ENCODE measurements at places on chromosomes 7 and 10.

DNA sequence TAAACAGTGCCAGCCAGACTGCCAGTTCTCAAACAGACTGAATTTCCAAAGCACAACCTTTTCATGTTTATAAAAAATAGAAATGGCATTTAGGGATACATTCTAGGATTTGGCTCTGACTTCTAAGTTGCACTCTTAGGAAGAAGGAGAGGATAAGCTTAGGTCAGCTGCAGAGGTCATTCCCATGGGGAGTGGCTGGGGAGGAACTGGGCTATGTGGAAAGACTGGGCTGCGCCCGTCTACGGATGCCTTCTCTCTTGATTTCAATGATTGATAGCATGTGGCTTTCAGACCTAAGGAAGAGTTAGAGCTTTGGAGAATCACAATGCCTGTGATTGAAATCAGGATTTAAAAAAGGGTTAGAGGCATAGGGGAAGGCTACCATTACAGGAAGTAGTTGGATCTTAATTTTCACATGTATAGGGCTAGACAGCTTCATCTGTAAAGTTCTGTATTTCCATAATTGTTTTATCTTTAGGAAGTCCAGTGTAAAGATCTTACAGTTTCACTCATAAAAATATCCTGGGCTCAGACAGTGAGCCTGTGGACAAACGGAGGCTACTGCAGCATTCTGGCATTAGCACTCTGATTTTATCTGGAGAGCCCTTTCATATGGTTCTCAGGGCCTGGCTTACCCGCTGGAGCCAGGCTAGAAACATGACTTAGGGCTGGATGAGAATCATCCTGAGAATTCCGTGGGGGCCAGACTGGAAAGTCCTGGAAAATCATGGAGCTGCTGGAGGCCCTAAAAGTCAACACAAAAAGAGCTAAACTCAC is 29.5 kb downstream of the NUDT5 start:
- DNase-seq = no peak

GRCh38 chr10:30759423-30759822 is 129.9 kb upstream of the LYZL2 start:
- no peak for DNase-seq

- no peak for DNase-seq
Measured at GRCh38 chr7:97130417-97131139, 13.1 kb downstream of the SDHAF3 start.

- no peak for DNase-seq
Measured at GRCh38 chr7:108200326-108200725, 70.2 kb upstream of the LAMB4 start.

DNA sequence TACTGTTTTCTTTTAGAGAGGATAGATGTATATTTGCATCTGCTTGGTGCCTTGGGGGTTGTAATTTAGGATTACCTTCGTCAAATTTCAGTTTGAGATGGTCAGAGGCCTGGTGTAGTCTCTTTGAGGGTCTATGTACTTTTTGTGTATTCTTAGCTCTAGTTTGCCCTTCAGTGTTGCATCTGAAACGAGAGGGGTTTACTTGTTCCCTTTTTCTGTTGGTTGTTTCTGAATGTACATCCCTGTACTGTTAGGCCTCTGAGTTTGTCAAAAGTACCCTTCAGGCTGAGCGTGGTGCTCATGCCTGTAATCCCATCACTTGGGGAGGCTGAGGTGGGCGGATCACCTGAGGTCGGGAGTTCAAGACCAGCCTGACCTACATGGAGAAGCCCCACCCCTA is 60.0 kb downstream of the MLLT10 start:
- DNase-seq = no peak

- DNase-seq = no peak
Measured at GRCh38 chr7:13028036-13028824, 340.8 kb downstream of the ARL4A start.

DNA sequence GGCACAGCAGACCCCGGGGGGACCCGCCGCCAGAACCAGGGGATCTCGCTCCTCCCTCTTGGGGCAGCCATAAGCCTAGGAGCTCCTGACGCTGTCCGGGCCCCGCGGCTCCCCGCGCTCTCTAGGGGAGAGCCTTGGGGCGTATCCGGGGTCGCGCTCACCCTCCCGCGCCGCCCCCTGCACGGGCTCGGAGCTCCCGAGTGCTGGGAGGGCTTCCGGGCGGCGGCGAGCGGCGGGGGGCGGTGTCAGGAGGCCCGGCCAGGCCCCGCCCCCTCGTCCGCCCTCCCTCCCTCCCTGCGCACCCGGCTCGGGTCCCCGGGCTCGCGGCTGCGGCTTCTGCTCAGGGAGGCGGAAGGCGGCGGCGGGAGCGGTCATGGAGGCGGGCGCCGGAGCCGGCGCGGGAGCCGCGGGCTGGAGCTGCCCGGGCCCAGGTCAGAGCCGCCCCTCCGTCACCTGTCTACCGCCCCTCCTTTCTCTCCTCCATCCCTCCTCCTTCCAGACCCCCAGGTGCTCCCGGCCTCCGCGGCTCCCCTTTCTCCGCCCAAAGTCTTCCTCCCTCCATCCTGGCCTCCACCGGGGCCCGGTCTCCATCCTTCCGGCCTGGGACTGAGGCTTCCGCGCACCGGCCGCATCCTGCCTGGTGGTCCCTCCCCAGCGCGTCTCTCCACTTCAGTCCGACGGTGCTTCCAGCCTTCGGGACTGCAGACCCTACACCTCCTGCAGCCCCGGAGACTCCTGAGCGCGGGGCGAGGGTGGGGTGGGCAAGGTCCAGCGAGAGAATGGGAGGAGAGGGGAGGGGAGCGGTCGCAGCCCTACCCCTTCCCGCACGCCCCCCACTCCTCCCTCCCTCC is at the start of gene CCDC136:
Gene CCDC136 (plus strand): TSS at position 848 of the 851 bp plus-strand sequence. CDS start 444 bp downstream, outside the sequence.
- peak; percentile 81 for DNase-seq

DNA sequence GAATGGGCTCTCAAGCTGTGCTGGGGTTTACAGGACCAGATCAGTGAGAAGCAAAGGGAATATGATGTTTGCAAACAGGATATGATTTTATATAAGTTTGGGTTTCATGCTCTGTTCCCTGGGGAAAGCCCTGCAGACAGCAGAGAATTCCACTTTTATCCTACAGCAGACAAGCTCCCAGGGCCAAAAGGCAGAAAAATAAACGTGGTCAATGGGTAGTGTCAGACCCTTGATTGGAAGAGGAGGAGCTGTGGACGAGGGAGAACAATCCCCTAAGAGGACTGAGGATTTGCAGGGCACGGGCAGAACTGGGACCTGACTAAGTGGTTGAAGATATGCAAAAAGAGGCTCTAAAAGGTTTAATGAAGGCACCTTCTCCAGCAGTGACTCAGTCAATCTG is 275.3 kb downstream of the HDAC9 start:
- DNase-seq = no peak

- DNase-seq = no peak
Measured at GRCh38 chr7:5635461-5636445, 145.7 kb downstream of the RNF216 start.

- DNase-seq = no peak
Measured at GRCh38 chr10:125641398-125641797, 41.6 kb downstream of the TEX36 start.

- DNase-seq = no peak
Measured at GRCh38 chr7:106452031-106452851, 167.5 kb upstream of the NAMPT start.

DNA sequence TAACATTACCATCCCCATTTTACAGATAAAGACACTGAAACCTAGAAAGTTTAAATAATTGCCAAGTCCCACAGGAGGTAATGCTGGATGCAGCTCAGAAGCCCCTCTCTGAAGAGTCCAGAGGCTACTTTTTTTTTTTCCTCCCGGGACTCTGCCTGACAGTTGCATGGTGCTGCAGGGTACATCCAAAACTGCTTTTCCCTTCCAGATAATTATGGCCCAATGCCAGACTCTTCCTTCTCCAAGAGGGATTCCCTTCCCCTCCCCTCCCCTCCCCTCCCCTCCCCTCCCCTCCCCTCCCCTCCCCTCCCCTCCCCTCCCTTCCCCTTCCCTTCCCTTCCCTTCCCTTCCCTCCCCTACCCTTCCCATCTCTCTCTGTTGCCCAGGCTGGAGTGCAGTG is 122.9 kb downstream of the LSMEM1 start:
- no peak for DNase-seq

DNA sequence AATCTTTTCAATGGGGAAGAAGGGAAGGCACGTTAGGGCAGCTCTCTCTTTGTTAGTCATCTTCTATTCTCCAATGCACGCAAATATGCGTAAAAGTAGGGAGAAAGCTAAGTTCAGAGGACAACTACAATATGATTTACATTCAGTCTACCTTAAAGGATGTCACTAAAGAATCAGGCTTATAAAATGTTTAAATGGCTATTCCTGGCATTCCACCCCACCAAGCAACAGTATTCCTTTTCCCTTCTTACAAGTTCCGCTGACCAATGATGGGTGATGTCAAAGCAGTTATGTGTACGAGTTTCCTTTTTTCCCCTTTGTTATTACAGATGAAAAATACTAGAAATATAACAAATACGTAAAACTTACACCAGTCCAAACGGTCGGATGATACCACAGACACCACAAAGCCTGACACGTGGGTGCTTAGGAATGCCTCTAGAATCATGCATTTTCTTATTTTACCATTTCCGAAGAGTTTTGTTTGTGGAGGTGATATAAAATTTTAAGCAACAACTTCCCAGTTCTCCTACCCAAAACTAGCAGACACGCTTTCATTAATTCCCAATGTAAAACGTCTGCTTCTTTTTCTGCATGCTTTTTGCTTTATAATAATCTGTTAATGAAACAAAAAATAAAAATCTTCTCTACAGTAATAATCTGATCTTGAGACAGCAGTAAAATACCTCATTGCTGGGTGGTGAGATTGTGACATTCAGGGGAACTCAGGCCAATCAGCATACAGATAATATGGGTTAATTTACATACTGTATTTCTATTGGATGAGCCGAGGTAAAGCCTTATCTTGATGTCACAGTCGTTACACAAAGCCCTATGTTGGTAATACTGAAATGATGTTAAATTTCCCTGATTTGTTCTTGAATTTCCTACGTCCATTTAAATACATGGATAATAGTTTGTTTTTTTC is 708 bp upstream of the GPR85 start:
- DNase-seq = no peak

DNA sequence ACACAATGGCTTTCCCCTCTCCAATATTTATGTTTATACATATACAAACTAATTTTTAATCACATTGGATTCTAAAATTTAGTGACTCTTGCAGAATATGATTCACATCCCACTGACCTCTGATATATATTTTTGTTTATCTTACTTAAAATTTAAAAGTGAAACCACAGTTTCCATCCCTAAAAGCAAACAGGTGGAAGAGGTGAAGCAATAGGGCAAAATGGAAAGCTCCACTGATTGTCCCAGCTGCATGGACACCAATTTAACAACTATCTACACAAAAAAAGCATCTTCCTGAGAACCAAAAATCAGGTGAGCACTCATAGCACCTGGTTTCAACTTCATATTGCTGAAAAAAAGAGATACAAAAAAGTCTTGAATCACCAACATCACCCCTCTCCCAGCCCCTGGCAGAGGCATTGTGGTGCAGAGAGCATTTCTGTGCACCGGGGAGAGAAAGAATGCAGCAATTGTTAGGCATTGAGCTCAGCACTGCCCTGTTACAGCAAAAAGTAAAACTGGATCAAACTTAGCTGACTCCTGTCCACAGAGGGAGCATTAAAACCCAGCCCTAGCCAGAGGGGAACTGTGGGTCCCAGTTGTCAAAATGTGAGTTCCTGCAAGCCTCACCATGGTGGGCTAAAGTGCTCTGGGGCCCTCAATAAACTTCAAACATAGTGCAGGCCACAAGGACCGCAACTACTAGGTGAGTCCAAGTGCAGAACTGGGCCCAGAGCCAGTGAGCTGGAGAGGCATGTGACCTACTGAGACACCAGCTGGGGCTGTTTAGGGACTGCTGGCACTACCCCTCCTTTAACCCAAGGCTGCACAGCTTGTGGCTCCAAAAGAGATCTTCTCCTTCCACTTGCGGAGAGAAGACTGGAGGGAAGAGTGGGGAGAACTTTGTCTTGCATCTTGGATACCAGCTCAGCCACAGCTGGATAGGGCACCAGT is 92.1 kb downstream of the SIRT1 start:
- DNase-seq = no peak

- peak; percentile 61 for DNase-seq
Measured at GRCh38 chr10:71708301-71708703, 11.3 kb downstream of the C10orf105 start.

DNA sequence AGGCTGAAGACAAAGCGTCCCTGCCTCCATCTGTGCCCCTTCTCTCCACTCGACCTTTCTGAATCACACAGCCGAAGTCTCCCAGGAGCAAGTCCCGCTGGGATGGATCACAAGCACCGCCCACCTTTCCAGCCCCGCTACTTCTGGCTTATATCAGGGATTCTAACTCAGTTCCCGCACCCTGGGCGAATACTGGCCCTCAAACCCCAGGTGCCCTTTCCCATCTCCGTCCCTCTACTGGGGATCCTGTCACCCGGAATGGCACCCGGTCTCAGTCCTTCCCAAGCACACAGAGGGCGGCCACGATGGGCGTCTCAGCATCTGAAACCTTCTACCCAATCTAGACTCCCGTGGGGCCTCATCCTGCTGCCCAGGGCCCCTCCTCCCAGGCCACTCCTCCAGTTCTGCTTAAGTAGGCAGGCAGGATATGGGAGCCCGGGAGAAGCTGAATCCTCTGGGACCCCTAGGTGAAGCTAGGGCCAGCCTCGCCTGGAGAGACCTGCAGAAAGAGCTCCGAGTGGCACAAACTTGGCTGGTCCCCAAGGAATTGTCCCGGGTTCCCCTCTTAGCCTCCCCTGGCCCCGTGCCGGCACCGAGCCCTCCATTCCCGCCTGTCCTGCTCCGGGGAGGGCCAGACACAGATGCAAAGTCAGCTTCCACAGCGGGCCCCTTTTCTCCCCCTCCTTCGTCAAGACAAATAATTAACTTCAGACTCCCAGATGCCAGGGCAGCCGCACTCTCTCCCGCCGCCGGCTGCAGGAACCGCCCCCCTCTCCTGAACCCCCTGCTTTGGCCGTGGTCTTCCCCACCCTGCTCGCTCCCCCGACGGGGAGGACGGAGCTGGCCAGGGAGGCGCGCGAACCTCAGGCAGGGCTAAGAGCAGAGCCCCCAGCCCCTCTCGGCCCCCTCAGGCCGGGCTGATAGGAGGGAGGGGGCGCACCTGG is 612 bp downstream of the KCP start:
- no peak for DNase-seq

- DNase-seq = no peak
Measured at GRCh38 chr7:38748056-38748610, 117.0 kb upstream of the AMPH start.

Measured in CD4-positive, alpha-beta memory T cell (primary cell).